ENCODE measurements at places on chromosomes 3 and 15. TPM values are rescaled to one million over a fixed set of nuclear protein-coding genes. Genes with fewer than 3 reads are reported as not detected.

Gene SCAANT1
- not detected for polyA plus RNA-seq

Gene SLC12A1
- polyA plus RNA-seq, result 0.06 TPM

Gene DUOXA2
- 0.52 TPM for polyA plus RNA-seq

Gene SPATA12
- 0.09 TPM for polyA plus RNA-seq

Gene RTP3
- not detected for polyA plus RNA-seq

Gene CCR1
- 7.3 TPM for polyA plus RNA-seq

Gene ALS2CL
- polyA plus RNA-seq, result 10.6 TPM

Gene GYG1
- polyA plus RNA-seq, result 214 TPM

Gene IGF2BP2
- 6.8 TPM for polyA plus RNA-seq

Gene ACTRT3
- polyA plus RNA-seq, result 2.4 TPM

Gene RHOV
- 4.0 TPM for polyA plus RNA-seq

Gene IFT80
- polyA plus RNA-seq, result 13.1 TPM

Gene MCF2L2
- 0.44 TPM for polyA plus RNA-seq

Gene HSPBAP1
- polyA plus RNA-seq, result 5.7 TPM

Gene NCEH1
- polyA plus RNA-seq, result 2.8 TPM

Gene RARRES1
- 67.0 TPM for polyA plus RNA-seq

Gene SNURF
- 66.0 TPM for polyA plus RNA-seq

Gene KLHL40
- 0.06 TPM for polyA plus RNA-seq

Gene GLDN
- polyA plus RNA-seq, result 1.5 TPM

Gene PTH1R
- polyA plus RNA-seq, result 26.4 TPM

Gene LRRC28
- polyA plus RNA-seq, result 14.3 TPM

Gene CCDC54
- polyA plus RNA-seq, result not detected
